Stimulated activated CD4-positive, alpha-beta T cell treated with anti-CD3 and anti-CD28 coated beads, Interleukin-4, amount 100 ng/mL, for 48 hours (primary cell): ENCODE measurements at places on chromosomes 2 and 18.

- DNase-seq = no peak
These were observed 40.1 kb upstream of the ACAA2 start for GRCh38 chr18:49853436-49853835.

- DNase-seq = no peak
These were observed 29.0 kb downstream of the PTPRM start for GRCh38 chr18:7596147-7596546.

GRCh38 chr2:129165006-129165405, 814.5 kb upstream of the RAB6C start:
- no peak for DNase-seq

GRCh38 chr2:220227266-220227920, 600.0 kb downstream of the SLC4A3 start:
- no peak for DNase-seq

GRCh38 chr2:7427293-7428060, 510.3 kb downstream of the RNF144A start:
- no peak for DNase-seq

DNA sequence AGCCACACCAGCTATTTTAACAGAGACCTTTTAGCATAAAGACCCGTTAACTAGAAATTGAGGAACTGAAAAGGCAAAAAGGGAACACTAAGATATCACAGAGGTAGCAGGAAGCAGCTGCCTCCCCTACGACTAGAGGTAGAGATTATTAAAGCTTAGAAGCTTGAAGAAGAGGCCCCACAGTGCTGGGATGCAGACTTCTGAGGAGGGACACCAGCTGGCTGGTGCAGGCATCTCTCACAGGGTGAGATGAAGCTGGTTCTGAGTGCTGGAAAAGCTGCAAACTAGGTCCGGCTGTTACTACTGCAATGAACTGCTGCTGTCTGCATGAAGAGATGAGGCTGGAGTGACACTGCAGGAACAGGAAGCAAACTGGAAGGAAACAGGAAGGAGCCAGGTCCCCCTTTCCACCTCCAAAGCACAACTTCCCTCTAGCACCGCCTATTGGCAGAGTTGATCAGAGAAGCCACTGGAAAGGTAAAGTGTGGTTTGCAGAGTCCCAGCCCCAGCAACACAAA, 61.2 kb upstream of the MRPS9 start:
- DNase-seq = no peak

GRCh38 chr2:23028106-23028505, 356.9 kb upstream of the KLHL29 start:
- DNase-seq = no peak

DNA sequence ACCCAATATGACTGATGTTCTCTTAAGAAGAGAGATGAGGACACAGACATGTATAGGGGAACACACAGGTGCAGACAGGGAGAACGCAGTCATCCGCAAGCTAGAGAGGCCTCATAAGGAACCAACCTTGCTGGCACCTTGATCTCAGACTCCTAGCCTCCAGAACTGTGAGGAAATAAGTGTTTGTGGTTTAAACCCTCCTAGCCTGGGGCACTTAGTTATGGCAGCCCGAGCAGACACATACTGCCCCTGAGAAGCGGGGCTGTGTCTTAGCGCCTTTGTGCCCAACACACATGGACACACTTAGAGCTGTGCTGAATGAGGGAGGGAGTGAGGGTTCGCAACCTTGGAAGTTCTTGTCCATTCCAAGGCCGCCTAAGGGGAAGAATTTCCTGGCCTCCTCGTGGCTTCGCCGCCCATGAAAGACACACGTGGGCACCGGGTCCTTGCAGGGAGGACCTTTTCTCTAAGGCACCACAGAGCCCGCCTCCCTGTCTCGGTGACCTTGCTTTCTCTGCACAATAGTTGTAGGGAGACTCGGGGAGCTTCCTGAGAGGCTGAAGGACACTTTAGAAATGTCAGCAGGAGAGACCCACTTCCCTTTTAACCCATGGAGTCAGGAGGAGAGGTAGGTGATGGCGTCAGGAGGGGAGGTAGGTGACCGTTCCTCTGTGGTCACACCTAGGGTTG, 224.5 kb upstream of the HDAC4 start:
- DNase-seq = no peak

GRCh38 chr2:8300216-8300615, 381.6 kb upstream of the ID2 start:
- no peak for DNase-seq

DNA sequence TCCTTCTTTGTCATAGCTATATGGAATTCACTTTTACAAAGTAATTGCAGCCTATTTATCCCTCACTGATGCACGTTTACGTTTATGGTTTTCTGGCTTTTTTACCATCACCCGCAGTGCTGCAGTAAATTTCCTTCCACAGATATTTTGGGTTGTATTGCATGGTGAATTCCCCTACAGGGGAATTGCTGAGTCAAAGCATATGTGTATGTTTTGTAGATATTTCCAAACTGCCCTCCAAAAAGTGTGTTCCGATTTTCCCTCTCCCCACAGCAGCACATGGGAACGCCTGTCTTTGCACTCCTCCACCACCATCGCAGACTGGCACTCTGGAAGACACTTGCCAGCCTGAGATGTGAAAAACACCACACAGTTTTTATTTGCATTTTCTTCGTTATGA, 80.6 kb upstream of the UXS1 start:
- DNase-seq = no peak
